ENCODE measurements at places on chromosomes 2 and 18.
A peak's percentile ranks its signal among the peaks of the same experiment; 100 is the strongest.

- no peak for DNase-seq
Measured at GRCh38 chr18:61086657-61087056, 246.6 kb upstream of the CDH20 start.

GRCh38 chr2:240169486-240170353, 29.3 kb upstream of the OTOS start:
- no peak for DNase-seq

DNA sequence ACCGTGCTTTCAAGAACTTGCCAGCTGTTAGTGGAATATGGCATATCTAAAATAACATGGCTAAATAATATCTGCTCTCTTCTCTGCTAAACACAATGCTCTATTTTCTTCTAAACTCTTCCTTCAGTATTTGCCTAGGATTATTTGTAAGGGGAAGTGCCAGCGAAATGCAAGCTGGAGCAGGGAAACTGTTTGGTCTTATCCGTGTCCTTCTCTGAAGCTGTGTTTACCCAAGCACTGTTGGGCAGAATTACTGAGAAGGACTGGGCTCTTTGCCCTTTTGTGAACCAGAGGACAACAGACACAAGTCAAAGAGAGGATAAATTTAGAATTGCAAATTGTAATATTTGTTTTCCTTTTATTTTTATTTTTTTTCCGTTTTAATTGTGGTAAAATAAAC, 23.6 kb downstream of the CPO start:
- no peak for DNase-seq

GRCh38 chr18:3593381-3593903, 143.5 kb downstream of the TGIF1 start:
- peak; percentile 33 for DNase-seq

Data from activated naive CD4-positive, alpha-beta T cell treated with anti-CD3 and anti-CD28 coated beads, Interleukin-2, amount 10 ng/mL, durations not matched to agents 7 days and 5 days (primary cell).